Mucosa of gallbladder (tissue), 1 donor: ENCODE measurements at places on chromosomes 5 and 9. TPM values are rescaled to one million over a fixed set of nuclear protein-coding genes. Genes with fewer than 3 reads are reported as not detected.

MAP1B gene
- 81.3 TPM for total RNA-seq

- DNase-seq, result no peak
Measured at GRCh38 chr5:143401227-143402016, 2.1 kb downstream of the NR3C1 start.

- DNase-seq, result no peak
Measured at GRCh38 chr5:173807181-173807655, 80.9 kb upstream of the CPEB4 start.

GRCh38 chr5:59360130-59360555, 533.4 kb downstream of the PDE4D start:
- DNase-seq, result no peak

DNA sequence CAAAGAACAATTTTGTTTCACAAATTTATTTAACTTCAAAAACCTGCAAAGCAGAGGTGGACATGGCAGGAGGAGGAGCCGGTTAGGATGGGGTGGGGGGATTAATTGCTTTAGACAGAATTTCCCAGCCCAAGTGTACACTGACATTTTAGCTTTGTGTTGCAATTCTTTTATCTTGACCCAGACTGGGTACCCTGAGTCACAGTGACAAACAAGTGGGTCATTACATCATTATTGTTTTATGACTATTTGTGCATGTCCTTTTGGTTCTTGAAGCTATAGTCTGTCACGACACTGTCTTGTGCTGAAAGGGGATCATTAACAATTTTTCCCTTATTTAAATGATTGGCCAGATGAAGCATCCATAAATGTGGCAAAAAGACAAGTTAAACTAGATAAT, 84.5 kb upstream of the VCAN start:
- DNase-seq, result no peak
